Activated T-cell treated with anti-CD3 and anti-CD28 coated beads for 1 hour (primary cell): ENCODE measurements at places on chromosomes 4 and X.

- DNase-seq: no peak
Measured at GRCh38 chr4:184265546-184266351, 48.1 kb upstream of the ENPP6 start.

DNA sequence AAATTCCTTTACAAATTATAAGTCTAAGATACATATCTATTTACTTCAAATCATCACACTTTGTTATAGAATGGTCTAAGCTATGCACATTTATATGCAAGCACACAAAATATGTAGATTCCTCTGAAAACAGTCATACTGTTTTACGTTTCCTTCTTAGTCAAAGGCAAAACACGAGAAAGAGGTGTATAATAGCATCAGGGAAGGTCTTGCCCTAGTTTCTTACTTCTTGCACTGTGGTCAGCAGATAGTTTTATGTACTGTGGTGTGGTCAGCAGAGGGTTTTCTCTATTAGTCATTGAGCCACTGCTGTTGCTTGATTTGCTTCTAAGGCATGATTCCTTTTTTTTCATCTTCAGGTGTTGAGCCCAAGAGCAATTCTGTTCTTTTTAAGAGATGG lies 117.7 kb downstream of the ADAM29 start:
- no peak for DNase-seq

- no peak for DNase-seq
Measured at GRCh38 chr4:18397681-18398390, 376.3 kb upstream of the LCORL start.

DNA sequence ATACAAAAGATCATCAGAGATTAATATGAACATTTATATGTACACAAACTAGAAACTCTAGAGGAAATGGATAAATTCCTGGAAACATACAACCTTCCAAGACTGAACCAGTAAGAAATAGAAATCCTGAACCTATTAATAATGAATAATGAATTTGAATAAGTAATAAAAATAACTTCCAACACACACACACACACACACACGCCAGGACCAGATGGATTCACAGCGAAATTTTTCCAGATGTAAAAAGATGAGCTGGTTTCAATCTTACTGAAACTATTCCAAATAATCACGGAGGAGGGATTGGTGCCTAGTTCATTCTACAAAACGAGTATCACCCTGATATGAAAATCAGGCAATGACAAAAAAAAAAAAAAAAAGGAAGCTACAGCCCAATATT lies 1095.0 kb downstream of the FAT4 start:
- no peak for DNase-seq

DNA sequence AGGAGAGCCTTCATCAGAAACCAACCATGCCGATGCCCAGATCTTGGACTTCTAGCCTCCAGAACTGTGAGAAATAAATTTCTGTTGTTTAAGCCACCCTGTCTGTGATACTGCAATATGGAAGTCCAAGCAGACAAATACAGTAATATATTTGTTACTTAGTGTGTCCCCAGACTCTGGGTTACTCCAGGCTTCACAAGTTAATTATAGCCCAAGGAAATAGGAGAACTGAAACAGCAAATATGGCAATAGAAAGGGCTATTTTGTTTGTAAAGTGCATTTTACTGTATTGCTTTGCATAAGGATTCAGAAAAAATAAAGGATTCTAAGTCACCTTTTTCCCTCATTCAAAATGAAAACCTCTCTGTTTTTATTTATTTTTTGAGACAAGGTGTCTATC lies 15.7 kb downstream of the TIGD4 start:
- DNase-seq: no peak
